CD4-positive, CD25-positive, alpha-beta regulatory T cell (primary cell): ENCODE measurements at places on chromosomes 3 and 15.

DNA sequence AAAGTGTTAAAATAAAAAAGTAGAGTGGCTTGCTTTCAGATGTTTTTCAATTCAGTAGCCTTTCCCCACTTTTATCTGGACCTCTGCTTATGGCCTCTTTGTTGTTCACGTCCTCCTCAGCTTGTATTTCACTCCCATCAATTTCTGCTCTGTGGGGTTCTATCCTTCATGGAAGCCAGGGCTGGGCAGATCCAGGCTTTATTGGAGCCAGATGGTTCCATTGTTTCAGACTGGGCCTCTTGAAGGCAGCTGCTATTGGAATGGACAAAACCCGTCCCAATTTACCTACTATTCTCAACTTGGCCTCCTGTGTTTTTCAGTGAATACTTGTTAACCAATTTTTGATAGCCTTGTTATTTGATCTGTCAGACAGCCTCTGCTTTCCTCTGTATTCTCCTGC is 10.9 kb upstream of the AADACL2 start:
- no peak for DNase-seq

- peak; percentile 22 for DNase-seq
These were observed 243.8 kb upstream of the TOPAZ1 start for GRCh38 chr3:43997788-43998369.

DNA sequence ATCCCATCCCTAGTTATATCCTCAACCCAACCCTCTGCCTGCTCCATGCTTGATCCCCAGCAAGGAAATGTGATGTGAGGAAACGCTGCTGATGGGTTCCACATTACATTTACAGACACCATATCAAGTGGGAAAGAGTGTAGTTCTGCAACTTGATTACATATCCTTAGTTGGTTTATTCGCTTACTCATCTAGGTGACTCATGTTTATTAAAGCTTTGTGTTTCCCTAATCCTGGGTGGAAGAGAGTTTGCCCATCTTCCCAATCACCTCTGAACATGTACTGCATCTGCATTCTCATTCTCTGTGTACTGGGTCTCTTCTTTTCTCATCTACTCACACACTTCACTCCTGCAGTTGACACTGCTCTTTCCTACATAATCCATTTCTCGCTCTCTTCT is 91.7 kb upstream of the PDZRN3 start:
- DNase-seq = no peak

- DNase-seq = no peak
These were observed 128.3 kb upstream of the BFSP2 start for GRCh38 chr3:133271539-133271938.

DNA sequence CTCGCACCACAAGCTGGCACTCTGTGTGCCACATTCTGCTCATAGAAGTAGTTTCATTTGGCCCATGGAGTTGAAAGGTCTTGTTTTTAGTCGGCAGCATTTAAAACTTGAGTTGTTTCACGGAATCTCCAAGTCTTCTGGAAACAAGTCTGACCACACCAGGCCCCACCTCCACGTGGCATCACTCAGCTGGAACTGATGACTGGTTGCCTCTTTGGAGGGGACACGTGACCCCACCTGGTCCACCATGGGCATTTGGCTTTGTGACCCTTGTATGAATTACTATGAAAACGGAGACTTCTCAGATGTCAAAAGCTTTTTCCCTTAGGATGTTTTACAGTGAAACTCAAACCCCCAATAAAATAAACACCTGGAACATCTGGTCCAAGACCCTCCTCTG is 74.9 kb downstream of the NTRK3 start:
- no peak for DNase-seq
